GOT3 (cell line): ENCODE measurements at places on chromosomes 6 and 20.

- no peak for DNase-seq
Measured at GRCh38 chr20:2603816-2604505, 48.5 kb upstream of the NOP56 start.

DNA sequence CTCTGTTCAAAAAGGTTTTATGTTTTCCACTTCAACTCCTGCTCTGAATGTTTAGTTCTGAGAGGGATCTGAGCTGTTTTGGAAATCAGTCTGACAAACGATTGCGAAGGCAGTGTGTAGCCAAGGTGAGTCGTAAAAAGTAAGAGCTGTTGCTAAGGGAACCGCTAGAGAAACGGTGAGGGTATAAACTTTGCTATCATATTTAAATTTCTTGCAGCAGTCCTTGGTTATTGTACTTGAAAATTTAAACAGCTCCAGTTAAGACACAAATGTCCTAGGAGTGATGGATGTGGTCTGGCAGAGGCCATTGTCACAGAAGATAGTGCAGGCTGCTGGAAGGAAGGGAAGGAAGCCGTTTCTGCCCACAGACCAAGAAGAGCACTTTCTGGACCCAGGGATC, 64.9 kb upstream of the CITED2 start:
- DNase-seq, result no peak

DNA sequence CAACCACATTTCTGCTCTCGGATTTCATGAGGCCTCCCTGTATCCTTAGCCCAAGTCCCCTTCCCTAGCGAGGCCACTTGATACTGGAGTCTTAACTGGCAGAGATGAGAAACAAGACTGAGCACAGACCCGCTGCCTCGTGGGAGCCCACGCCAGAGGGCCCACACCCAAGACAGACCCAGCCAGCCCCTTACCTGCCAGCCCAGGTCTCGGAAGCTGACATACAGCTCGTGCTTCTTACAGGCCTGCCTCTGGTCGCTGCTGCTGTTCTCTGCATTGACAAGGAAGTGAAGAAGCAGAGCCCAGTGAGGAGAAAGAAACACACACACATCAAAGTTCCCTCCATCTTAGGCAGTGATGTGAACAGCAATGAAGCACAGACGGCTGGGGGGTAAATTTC, 91.7 kb downstream of the BMP7 start:
- no peak for DNase-seq

GRCh38 chr20:8076306-8077136, 55.5 kb upstream of the PLCB1 start:
- DNase-seq, result no peak

- no peak for DNase-seq
Measured at GRCh38 chr20:32188376-32189122, 19.0 kb downstream of the PLAGL2 start.

- no peak for DNase-seq
Measured at GRCh38 chr20:23143098-23143497, 57.0 kb upstream of the CD93 start.

DNA sequence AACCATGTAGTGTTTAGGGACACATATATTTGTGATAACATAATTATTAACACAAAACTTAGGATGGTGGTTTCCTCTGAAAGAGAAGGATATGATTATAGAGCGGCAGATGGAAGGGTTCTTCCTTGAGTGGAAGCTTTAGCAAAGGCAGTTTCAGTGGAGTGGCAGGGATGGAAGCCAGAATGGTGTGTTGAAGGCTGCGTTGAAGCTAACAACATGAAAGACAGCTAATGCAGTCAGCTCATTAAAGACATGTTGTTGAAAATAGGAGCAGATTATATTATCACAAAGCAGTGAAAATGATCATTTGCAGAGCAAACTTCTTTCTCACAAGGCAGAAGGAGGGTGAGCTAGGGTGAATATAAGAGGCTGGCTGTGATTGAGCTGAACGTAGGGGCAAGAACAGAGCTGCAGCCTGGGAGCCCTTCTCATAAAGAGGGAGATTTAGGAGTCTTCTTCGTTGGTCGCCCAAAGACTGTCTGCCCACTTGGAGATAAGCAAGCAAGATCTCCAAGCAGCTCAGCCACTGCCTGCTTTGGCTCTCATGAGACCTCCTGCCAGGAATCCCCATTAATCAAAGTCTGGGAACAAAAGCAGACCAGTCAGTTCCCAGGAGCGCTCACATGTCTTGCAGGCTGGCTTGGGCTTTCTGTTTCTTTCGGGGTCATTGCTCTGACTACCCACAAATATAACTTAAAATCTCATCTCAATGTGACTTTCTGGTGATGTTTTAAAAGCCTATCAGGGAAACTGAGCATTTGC, 2.6 kb upstream of the ANKRD6 start:
- DNase-seq, result no peak

GRCh38 chr6:33579828-33580714, at the start of gene BAK1:
Gene BAK1, minus strand, starts transcription at chr6:33580276. Its CDS starts 2,672 bp downstream, at chr6:33577604.
- DNase-seq, result peak; percentile 35

- no peak for DNase-seq
Measured at GRCh38 chr6:121584586-121585369, 149.3 kb downstream of the GJA1 start.

- DNase-seq, result no peak
Measured at GRCh38 chr6:157240960-157241311, 82.4 kb downstream of the TMEM242 start.

GRCh38 chr6:159325476-159325875, 156.3 kb downstream of the FNDC1 start:
- no peak for DNase-seq

DNA sequence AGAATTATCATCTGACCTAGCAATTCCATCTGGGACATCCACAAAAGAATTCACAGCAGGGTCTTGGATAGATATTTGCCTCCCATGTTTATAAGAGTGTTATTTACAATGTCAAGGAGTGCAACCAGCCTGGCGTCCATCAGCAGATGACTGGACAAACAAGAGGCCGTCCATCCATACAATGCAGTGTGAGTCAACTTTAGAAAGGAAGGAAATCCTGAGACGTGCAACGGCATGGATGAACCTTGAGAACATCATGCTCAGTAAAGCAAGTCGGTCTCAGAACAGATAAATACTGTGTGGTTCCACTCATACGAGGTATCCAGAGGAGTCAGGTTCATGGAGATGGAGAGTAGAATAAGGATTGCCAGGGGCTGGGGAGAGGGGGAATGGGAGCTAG, 46.4 kb downstream of the FOXF2 start:
- no peak for DNase-seq

- DNase-seq, result no peak
Measured at GRCh38 chr6:21773576-21773968, 180.0 kb downstream of the SOX4 start.
